ENCODE measurements at places on chromosomes 11 and 22. TPM values are rescaled to one million over a fixed set of nuclear protein-coding genes. Genes with fewer than 3 reads are reported as not detected.

GRCh38 chr11:126063507-126063852, 814 bp upstream of the CDON start:
- DNase-seq: no peak

DNA sequence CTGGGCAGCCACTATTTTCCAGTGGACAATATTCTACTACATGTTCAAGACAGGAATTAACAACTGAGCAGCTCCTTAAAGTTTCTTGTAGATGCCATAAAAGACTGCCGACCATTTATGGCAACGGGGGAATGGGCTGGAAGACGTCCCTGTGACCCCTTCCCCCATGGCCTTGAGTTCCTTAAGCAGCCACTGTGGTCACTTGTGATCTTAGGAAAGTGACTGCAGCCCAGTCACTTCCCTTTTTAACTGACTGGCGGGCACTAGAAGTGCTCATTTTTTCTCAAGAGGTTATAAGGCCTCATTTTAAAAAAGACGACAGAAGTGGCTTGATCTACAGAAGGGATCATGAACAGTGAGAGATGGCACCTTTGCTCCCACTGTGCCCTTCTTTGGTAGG, 153.2 kb upstream of the NARS2 start:
- no peak for DNase-seq

DNA sequence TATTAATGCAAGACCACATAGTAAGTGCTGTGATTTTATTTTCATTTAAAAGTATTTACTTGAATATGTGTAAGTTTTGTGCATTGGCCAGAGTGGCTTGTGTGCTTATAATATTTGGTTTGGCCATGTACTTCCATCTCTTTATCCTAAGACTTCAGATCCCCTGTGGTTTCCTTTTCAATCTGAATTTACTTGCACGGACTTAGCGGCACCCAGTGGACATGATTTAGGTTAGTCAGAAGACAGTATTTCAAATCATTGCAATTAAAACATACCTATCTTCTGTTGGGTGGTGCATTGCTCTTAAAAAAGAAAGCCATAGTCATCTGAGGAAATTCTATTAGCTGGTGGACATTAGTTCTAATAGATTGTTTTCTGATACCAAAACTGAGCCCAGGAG, 30.7 kb downstream of the PIWIL4 start:
- no peak for DNase-seq

GRCh38 chr11:106950067-106950491, 68.2 kb downstream of the GUCY1A2 start:
- no peak for DNase-seq

DNA sequence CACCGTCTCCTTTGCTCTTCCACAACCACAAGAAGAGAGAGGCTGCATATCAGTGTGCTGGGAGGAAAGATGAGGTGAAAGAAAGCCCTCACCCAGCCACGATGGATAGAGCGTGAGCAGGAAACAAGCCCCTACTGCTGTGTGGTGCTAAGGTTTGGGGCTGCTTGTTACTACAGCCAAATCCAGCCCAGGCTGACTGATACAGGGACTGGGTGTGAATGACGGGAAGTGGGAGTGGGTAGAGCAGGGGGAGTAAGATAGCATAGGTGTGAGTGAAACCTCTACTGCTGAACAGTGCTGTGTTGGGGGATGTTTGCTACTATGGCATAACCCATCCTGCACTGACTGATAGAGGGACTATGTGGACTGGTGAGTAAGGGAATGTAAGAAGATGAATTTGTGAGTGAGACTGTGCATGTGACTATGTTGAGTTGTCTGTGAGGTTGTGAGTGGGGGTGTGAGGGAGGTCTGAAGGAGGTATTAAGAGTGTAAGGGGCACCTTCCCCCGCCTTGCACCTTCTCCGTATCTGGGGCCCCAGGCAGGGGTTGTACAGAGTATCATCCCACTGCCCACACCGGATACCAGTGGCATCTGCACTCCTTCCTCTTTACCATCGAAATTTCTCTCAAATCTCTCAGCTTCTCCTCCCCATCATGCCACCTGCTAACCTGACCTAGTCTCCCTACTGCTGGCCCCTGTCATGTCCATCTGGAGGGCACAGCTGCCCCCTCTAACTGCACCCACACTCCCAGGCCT, 91.5 kb downstream of the MN1 start:
- DNase-seq: no peak

DNA sequence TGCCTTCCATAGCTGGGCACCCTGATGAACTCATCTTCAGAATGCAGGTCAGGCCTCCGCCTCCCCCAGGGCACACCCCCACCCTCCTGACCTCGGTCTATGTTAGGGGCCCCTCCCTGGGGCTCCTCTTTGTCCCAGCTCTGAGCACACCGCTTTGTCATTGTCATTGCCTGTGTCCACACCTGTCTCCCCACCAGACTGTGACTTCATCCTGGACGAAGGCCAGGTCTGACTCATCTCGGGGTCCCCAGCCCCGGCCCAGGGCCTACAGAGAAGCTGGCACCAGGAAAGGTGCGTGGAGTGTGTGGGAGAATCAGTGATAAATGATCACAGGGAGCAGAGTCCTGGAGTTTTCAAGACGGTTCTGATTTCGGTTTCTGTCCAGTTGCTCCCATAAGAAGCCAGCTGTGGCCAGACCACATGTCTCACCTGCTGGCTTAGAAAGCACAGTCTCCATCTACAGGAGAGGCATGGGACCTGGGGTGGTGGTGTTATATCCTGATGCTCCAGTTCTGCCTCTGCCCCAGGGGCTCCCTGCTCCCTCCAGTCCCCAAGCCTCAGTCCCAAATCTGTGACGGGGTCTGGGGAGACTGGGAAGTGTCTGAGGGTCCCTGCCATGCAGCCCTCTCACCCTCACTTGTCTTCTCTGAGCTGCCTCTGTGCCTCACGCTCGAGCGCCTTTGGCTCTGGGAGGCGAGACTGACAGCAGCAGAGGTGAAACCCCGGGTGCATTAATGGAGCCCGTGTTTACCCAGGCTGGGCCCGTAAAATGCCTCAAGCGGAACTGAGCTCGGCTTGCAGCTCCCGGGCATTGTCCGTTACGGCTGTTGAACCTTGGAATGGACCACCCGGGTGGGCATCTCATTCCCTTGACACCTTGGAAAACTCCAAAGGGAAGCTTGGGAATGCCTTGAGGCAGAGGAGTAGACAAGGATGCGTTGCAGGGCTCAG, 85.5 kb upstream of the WNT11 start:
- no peak for DNase-seq

The PRODH gene
- 54.3 TPM for total RNA-seq

The HBG2 gene
- not detected for total RNA-seq

The HORMAD2 gene
- not detected for total RNA-seq

The MN1 gene
- 2.8 TPM for total RNA-seq

The C11orf91 gene
- total RNA-seq: not detected
